ENCODE measurements at places on chromosomes 1 and 21.
A peak's percentile ranks its signal among the peaks of the same experiment; 100 is the strongest.

DNA sequence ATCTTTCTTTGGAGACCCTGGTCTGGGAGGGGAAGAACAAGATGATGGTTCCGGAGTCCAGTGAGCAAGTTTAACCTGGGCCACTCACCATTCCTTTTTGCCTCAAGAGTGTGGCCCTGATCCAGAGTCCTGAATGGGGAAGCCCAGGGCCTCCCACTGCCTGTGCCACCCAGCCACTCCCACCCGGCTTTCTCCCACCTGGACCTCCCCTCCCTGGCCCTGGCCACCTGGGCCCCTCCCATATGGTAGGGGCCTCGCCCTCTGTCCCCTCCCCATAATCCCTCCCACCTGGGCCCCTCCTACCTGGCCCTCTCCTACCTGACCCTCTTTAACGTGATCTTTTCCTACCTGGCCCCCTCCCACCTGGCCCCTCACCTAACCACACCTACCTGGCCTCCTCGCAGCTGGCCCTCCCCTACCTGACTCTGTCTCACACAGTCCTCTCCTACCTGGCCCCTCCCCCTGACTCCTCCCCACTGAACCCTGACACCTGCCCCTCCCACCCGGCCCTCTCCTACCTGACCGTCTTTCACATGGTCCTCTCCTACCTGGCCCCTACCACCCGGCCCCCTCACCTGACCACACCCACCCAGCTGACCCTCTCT, 220.7 kb upstream of the VAMP3 start:
- no peak for DNase-seq

GRCh38 chr1:236945002-236945401, 59.2 kb downstream of the MT1HL1 start:
- DNase-seq = no peak

GRCh38 chr1:1926346-1926811, 7.3 kb upstream of the TMEM52 start:
- DNase-seq = no peak

- DNase-seq = no peak
Observed at GRCh38 chr1:201422436-201423030, 1.0 kb upstream of the TNNI1 start.

GRCh38 chr1:217090060-217090911, 367.1 kb upstream of the ESRRG start:
- no peak for DNase-seq

GRCh38 chr1:244664353-244664752, 11.4 kb downstream of the DESI2 start:
- no peak for DNase-seq

DNA sequence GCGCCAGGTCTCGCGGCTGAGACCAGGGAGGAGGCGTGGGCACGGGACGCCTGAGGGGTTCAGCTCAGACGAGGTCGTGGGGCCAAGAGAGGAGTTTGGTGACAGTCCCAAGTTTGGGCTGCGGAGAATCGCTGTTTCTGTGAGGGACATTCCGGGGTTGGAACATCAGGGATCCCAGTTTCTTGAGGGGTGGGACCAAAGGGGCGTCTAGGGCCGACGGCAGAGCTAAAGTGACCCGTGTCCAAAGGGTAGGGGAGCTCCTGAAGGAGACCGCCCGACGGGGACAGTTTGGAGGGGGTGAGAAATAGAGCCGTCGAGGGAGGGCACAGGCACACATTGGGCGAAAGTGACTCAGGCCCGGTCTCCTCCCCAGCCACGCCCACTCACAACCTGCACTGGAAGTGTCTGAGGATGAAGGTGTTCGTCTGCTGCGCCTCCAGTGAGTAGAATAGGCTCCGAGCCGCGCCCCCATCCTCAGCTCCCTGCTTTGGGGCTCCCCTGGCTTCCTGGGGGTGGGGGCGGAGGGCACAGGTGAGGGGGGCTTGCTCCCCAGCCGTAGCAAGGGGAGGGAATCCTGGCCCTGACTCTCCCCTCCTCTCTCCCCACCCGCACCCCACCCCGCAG, 7.0 kb downstream of the EFNA3 start:
- DNase-seq = peak; percentile 42

DNA sequence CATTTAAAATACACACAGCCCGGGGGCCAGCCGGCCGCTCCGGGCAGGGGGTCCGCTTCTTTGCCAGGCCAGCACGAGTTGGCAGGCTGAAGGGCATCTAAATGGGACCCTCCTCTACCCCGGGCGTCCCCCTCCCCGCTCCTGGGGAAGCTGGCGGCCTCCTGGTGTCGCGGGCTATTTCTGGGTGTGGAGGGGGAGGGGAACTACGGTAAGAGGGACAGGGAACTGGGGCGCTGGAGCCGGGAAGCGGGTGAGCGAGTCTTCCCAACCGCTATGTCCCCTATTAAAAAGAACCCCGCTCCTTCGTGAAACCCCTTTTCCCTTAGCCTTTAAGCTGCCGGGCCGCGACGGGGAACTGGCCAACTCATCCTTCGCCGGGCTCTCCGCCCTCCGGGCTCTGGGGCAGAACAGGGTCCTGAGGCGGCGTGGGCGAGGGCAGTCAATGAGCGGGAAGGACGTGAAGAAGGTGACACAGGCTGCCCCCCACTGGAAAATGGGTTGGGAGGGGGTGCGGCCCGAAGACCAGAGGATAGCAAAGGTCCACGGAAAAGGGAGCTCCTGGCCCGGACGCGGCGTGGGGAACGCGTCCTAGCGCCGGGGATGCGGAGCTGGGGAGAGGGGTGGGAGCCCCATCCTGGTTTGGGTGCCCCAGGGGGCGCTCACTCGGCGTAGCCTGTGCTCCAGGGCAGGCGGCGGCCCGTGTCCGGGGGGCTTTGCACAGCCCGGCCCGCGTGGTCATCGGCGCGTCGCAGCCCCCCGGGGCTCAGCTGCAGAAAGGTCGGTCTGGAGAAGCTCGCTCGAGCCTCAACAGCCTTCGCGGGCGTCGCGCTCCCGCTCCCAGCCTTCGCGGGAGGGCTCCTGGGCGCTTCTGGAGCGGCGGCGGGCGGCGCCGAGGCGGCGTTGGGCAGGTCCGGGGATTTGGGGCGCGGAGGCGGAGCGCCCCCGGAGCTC, 544 bp downstream of the PPM1J start:
- no peak for DNase-seq

DNA sequence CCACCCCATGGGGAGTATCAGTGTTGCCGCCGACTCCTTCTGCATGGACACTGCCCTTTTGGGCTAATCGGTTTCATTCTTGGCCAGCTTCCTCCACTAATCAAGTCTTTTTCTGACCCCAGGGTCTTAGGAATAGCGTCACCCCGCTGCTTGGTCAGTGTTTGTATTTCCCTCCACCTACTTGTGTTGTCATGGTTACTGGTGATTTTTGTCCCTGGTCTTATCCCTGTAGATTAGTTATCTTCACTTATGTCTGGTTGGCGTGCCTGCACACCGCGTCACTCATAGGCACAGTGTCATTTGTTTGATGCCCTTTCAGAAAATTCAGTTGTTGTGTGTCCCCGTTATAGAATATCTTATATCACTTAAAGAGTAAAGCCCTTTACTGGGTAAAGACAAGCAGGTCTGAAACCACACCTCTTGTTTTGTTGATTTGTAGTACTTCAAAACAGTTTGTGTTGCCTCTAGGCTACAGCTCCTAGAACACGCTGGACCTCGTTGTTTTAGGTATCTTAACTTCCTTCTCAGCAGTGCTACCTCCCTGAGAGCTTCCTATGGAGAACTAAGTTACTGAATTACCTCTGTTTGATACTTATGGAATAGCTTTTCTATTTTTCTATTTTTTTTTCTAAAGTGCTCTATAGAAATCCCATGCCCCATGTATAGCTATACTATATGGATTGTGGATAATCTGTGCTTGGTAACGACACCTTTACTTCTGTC, 868 bp downstream of the PPP1R12B start:
- peak; percentile 67 for DNase-seq

DNA sequence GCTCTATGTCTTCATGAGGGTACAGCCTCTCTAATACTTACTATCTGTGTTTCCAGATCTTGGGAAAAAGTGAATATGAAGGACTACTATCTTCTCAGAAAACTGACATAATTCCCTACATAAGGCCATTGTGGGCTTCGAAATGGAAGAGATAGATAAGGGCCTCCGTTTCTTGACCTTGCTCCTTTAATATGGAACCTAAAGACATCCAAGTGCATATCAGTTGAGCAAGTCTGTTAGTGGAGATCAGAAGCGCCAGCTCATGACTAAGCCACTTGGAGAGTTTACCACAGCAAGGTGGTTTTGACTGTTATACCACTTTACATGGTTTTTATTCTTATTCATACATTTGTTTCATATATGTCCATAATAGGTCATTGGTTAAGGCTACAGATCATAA, 35.3 kb upstream of the FCER1A start:
- no peak for DNase-seq

GRCh38 chr1:223358826-223359225, 5.2 kb downstream of the SUSD4 start:
- no peak for DNase-seq

GRCh38 chr1:241336335-241336734, 20.7 kb downstream of the RGS7 start:
- DNase-seq = no peak

GRCh38 chr1:153025797-153026196, 5.2 kb upstream of the SPRR1B start:
- DNase-seq = no peak

DNA sequence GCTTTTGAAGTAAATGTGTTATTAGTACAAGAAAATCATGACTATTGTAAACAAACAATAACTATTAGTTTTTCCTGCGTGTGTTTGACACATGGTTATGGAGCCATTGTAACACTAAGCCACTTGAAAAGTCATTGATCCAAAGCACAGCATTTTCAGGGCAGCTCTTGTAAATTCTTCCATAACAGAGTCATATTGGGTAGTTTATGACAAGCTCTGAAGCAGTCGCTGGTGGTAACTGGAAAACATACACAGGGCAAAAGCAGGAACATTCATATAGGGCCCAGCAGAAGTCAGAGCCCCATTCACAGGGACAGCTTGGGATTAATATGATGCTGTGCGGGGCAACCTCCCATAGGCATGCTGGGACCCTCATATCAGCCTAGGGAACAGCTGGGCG, 483.2 kb upstream of the PTBP2 start:
- DNase-seq = no peak

GRCh38 chr1:184648856-184649201, 105.8 kb downstream of the EDEM3 start:
- no peak for DNase-seq

DNA sequence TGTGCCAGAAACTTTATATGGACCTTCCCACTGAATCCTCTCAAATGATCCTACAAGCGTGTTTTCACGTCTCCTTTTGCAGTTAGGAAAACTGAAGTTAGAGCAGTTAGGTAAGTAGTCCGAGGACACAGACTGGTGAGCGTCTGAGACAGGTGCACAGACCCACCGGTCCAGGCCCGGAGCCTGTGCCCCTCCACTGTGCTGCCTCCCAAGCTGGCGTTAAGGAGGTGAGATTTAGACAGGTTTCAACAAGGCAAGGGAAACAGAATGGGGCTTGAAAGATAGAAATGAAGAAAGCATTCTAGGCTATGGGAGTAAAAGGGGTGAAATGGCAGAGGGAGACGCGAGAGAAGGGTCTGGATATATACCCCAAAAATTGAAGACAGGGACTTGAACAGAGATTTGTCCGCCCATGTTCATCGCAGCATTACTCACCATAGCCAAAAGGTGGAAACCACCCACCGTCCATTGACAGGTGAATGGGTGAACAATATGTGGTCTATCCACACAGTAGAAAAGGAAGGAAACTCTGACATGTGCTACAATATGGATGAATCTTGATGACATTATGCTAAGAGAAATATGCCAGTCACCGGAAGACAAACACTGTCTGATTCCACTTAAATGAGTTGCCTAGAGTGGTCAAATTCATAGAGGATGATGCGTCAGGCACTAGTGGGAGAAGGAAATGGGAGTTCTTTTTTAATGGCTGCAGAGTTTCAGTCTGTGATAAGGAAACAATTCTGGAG, 15.7 kb upstream of the PKP1 start:
- DNase-seq = no peak

DNA sequence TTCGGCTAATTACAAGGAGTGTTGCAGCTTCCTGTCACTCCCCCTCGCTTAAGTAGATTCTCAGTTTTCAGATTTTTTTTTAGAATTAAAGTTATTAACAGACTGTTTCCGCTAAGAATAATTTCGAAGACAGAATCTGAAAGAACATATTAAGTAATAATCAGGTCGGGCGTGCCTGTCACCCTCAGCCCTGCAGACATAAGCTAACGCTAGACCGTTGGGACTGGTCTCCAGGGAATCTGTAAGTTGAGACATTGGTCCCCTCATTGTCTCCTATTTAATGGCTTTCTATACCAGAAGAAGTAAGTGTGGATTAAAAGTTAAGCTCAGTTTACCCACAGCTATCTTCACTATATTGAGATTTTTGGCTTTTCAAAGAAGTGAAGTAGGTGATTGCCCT, 14.5 kb downstream of the NMNAT1 start:
- no peak for DNase-seq

GRCh38 chr1:42943166-42943565, 15.5 kb downstream of the SLC2A1 start:
- no peak for DNase-seq

GRCh38 chr1:160752924-160753323, 13.9 kb downstream of the SLAMF7 start:
- peak; percentile 2 for DNase-seq

DNA sequence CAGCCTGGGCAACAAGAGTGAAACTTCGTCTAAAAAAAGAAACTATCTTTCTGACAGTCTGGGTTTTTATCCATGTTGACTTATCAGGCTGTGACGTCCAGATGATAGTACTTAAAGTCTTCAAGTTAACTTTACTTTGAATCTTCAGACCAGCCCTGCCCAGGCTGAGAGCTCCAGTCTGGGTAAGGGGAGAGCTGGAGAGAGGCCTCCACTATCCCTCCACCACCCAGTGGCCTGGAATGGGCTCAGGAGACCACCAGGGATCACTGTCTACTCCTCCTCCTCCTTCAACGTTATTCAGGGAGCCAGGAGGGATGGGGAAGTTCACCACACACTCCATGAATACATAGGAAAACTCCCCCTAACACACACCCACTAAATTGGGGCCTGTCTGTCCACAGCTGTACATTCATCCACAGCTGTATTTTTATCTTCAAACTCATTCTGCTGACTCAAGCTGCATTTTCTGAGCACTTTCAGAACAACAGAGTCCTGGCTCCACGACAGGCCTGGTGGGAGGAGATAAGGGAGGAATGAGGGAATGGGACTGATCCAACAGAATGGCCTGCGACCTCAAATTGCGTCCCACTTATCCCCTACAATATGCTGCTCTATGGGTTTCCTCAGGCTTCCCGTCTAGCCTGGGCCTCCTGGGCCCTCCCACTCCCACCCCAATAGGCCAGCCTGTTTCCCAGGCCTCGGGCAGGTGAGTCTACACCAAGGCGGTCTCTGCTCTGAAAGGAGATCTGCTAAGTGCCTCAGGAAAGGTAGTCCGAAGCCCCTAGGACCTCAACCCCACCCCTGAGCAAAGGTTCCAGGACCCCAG, 1.8 kb downstream of the SLC45A3 start:
- DNase-seq = no peak

Data from inflammatory macrophage treated with lipopolysaccharide for 1 hour (primary cell).